ENCODE measurements at places on chromosomes 11 and 22.

GRCh38 chr11:115263799-115264656 is 240.2 kb downstream of the CADM1 start:
- no peak for DNase-seq

DNA sequence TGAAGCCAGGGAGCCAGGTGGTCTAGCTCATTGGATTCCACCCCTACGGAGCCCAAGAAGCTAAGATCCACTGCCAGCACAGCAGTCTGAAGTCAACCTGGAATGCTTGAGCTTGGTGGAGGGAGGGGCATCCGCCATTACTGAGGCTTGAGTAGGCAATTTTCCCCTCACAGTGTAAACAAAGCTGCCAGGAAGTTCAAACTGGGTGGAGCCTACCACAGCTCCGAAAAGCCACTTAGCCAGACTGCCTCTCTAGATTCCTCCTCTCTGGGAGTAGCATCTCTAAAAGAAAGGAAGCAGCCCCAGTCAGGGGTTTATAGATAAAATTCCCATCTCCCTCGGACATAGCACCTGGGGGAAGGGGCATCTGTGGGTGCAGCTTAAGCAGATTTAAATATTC is 620.3 kb downstream of the NELL1 start:
- no peak for DNase-seq

DNA sequence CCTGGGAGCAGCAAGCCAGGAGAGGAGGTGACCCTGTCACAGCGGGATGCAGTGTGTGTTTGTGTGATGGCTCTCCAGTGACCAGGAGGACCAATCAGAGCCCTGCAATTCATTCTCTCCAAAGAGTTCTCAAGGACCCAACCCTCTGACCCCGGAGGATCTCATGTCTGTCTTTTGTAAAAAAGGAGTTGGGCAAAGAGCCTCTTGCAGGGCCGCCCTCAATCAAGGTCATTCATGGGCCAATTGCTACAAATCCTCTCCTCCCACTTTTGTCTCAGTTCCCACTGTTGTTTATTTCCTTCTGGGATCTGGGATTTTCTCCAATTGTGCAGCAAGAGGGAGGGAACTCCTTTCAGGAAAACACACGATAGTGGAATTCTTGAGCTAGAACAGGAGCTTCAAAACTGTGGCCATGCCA is 4.0 kb downstream of the TECTA start:
- no peak for DNase-seq

DNA sequence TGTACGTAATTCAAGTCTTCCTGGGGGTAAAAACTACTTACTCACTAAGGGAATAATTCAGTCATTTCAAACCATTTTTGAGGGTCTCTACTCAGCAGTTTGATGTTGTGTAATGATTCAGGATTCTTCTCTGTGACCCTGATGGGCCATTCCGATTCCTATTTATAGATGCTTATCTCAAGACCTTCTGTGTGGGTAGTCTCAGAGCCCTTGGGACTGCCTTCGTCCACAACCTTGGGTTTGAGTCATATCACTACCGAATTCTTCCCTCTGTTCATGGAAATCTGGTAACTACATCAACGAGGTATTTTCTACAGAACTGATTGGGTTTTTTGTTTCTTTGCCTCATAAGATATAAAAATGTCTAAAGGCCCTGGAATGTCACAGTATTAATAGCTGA is 14.3 kb upstream of the CBX6 start:
- no peak for DNase-seq

- peak; percentile 92 for DNase-seq
Observed at GRCh38 chr22:31346733-31347250, 646 bp upstream of the PATZ1 start.

DNA sequence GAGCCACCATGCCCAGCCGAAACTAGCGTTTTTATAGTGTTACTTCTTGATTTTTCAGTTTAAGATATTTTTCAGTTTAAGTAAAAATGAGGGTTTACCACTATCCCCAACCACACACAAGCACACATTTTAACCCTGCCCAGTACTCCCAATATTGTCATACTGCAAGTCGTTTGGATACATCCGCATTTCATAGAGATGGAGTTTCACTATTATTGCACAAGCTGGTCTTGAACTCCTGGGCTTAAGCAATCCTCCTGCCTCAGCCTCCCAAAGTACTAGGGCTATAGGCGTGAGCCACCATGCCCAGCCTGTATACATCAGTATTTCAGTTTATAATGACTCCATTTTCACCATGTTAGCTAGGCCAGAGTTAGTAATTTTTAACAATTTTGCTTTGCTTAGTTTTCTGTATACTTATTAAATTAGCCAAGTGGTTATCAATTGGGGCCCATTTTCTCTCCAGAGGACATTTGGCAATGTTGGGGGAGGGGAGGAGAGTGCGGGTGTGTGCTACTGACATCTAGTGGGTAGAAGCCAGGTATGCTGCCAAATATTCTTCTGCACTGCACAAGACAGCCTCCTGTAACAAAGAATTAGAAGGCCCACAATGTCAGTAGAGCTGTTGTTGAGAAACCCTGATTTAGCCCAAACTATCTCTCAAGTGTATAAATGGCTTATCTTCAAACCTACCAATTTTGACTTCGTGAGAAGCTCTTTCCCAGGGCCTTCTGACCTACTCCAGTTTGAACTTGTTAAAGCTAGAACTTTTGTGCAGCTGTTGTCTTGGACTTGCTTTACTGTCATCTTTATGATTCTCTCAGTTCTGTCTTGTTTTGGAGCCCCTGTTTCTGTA is 7.3 kb downstream of the USP47 start:
- peak; percentile 55 for DNase-seq

DNA sequence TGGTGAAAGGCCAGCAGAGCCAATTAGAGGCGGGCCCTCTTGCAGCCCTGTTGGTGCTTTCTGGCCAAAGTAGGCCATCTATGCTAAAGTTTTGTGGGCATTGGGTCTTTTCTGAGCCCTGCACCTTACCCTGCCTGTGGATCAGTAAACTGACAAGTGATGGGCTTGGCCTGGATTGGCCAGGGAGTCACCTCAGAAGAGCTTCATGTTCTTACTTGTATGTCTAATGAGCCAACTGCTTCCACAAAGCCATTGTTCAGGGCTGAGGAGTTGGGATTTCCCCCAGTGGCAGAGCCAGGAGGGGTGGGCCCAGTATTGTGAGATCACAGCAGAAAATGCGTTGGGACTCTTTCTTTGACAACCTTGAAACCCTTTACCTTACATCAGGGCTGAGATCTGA is 90.4 kb downstream of the CWC15 start:
- no peak for DNase-seq

DNA sequence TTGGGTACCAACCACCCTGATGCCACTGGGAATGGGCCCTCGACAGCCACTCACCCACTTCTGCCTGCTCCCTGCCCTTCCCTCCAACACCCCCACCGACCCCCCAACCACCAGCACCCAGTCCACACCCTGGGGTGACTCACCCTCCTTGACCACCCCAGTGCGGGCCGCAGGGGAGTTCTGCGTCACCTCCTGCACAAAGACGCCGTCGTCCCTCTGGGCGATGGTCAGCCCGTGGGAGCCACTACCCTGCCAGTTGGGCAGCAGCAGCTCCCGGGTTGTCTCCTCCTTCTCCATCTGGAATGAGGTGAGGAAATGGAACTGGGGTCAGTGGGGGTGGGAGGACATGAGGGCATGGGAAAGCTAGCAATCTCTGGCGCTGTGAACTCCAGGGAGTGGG is 10.8 kb downstream of the AHNAK start:
- DNase-seq, result no peak

GRCh38 chr22:44628835-44629234 is 73.2 kb upstream of the PRR5 start:
- DNase-seq, result no peak

- peak; percentile 80 for DNase-seq
Observed at GRCh38 chr11:63763496-63764339, 4.9 kb downstream of the ZFTA start.

GRCh38 chr22:29647954-29648737 is 44.7 kb downstream of the NF2 start:
- no peak for DNase-seq

DNA sequence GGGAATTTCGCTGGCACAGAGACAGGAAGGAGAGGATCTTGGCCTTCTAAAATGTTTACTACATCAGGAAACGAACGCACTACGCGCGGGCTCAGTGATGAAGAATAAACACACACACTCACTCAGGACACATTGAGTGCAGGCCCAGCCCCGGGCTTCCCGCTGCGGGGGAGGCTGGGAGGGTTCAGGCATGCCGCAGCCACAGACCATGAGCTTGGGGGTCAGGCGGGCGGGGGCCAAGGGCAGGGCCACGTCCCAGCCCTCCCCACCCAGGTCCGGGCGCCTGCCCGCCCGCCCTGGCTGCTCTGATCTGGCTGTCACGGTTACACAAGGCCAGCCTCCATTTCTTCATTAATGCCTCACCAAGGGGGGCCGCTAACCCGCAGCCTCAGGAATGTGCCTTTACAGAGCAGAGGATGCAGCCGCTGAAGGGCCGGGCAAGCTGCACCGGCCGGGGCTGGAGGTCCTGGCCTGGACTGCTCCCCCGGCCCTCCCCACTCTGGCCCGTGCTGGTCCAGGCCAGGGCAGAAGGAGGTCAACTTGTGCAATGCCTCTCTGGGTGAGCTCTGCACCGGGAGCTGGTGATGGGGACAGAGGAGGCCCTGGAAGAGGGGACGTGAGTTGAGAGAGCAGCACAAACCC is 41.7 kb downstream of the IGF2 start:
- DNase-seq, result peak; percentile 75

DNA sequence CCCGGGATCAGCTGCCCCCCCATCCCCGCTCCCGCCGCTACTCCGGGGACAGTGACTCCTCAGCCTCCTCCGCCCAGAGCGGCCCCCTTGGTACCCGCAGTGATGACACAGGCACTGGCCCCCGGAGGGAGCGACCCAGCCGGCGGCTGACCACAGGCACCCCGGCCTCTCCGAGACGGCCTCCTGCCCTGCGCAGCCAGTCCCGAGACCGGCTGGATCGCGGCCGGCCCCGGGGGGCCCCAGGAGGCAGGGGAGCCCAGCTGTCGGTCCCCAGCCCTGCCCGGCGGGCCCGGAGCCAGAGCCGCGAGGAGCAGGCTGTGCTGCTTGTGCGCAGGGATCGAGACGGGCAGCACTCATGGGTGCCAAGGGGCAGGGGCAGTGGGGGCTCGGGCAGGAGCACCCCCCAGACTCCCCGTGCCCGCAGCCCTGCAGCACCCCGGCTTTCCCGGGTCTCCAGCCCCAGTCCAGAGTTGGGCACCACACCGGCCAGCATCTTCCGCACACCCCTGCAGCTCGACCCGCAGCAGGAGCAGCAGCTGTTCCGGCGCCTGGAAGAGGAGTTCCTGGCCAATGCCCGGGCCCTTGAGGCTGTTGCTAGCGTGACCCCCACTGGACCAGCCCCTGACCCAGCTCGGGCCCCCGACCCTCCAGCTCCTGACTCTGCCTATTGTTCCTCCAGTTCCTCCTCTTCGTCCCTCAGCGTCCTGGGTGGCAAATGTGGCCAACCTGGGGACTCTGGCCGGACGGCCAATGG is 3.9 kb downstream of the RASL10A start:
- DNase-seq, result no peak

GRCh38 chr11:124758355-124759265 is 3.5 kb downstream of the ESAM start:
- DNase-seq, result peak; percentile 85

- DNase-seq, result no peak
Observed at GRCh38 chr11:8905528-8906165, 5.3 kb upstream of the AKIP1 start.

DNA sequence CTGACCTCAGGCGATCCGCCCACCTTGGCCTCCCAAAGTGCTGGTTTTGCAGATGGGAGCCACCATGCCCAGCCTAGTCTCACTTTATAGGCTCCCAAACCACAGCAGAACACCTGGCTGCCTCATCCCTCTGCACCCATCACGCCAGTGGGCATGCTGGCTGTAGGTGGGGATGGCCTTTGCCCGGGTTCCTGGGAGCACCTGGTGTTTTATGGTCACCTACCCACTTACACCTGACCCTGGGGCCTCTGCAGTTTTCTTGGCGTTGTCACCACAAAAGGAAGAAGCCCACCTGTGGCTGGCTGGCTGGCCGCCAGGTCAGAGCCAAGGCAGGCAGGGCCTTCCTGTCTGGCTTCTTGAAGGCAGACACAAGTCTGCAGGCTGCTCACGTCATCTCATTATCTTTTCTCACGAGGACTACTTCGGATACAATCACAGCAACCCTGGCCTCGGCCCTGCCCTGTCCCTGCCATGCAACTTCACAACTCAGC is 8.2 kb downstream of the RRP7A start:
- no peak for DNase-seq

DNA sequence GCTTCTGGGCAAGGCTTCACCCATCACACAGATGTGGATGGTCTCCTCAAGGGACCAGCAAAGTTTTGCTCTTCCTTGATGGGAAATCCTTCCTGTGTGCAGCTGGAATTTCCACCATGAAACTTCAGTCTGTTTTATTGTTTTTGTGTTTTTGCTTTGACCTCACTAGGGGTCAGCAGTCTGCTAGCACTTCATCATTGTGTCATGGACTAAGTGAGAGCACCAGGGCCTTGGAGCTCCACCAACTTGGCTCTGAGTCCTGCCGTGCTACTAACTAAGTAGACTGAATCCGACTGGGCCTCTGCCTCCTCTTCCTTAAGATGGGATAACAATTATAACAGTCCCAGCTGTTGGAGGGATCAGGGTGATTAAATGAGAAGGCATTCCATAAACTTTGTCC is 305.8 kb upstream of the NCAM1 start:
- no peak for DNase-seq

DNA sequence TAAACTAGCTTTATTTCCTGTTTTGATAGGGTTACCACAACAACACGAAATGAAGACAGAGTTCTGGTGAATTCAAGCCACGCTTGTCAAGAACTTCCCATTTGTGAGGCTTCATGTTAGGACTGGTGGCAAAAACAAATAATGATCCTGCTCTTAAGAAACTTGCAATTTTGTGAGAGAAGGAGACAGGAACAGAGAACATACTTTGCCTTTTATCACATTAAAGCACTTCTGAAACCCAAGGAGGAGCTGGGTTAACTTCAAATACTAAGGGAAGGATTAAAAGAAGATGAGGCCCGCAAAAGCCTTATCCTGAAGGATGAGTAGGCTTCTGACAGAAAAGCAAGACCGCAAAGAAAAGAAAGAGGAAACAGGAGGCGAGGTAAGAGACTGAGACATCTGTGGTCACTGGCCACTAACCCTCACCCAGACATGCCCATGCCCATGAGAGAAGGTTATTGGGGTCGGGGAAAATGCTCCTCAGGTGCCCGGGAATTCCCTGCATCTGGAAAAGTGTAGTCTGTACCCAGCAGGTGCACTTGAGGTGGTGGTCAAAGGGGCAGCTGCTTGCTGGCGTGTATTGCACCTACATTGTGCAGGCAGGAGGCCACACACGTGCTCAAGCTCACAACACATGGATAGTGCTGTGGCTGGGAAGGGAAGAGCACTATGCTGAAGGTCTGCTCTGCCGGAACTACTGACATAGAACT is 50.5 kb downstream of the MAPK1 start:
- no peak for DNase-seq

GRCh38 chr22:18979957-18980356 is 43.9 kb upstream of the PRODH start:
- no peak for DNase-seq

GRCh38 chr11:1839924-1840779 is 1.4 kb downstream of the TNNI2 start:
- no peak for DNase-seq
